ENCODE measurements at places on chromosomes 3 and 15.

DNA sequence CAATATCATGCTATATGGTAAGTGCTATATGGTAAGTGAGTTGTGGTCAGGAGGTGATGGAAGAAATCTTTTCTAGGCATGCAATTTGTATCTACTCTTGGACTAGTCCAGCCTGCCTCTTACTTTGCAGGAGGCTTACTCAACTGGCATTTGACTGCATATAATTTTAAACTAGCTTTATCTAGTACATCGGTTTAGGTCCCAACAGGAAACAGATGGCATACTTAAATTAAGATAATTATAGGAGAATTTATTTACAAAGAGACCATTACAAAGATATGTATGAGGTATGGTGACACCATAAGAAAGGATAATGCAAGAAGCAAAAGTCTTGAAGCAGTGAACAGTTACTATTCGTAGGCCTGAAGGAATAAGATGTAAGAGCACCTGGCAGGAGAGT is 7.8 kb downstream of the SLC28A2 start:
- DNase-seq, result no peak
- no peak overlapping the region for H3K27ac ChIP-seq
- no peak overlapping the region for H3K4me3 ChIP-seq
- no peaks in the 10 kb centered on the region for H3K36me3 ChIP-seq
- no peaks in the 10 kb centered on the region for H3K27me3 ChIP-seq

- H3K27ac ChIP-seq, result no peak overlapping the region
- no peak overlapping the region for H3K4me3 ChIP-seq
- no peak for DNase-seq
- H3K27me3 ChIP-seq, result no peaks in the 10 kb centered on the region
- no peaks in the 10 kb centered on the region for H3K4me1 ChIP-seq
These were observed 160.7 kb downstream of the SQOR start for GRCh38 chr15:45795440-45796069.

- DNase-seq, result no peak
- H3K4me1 ChIP-seq, result peaks cover 5% of the 10 kb centered on the region
- no peak overlapping the region for H3K4me3 ChIP-seq
- H3K36me3 ChIP-seq, result no peaks in the 10 kb centered on the region
- no peak overlapping the region for H3K27ac ChIP-seq
These were observed 55.6 kb downstream of the CYP11A1 start for GRCh38 chr15:74311734-74312444.

DNA sequence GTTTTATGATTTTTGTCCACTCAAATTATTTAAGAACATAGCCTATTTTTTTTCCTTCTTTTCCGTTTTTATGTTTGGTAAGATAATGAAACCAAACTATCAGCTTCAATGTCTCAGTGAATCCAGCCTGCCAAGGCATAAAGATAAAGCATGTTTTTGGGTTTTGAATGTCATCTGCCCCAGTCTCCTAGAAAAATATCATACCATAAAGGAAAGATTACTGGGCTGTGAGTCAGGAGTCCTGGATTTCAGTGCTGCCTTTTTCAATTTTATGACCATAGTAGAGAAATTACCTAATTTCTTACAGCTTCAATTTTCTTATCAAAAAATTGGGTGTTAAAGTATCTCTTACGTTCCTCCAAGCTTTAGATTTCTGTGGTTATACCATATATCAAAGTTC is 87.5 kb downstream of the GAP43 start:
- H3K36me3 ChIP-seq, result no peaks in the 10 kb centered on the region
- no peaks in the 10 kb centered on the region for H3K27me3 ChIP-seq
- H3K4me1 ChIP-seq, result no peaks in the 10 kb centered on the region

GRCh38 chr15:85443593-85444087 is 63.2 kb downstream of the AKAP13 start:
- no peak overlapping the region for H3K4me3 ChIP-seq
- peak overlapping the region; percentile 53 for H3K27ac ChIP-seq
- DNase-seq, result no peak
- no peaks in the 10 kb centered on the region for H3K36me3 ChIP-seq
- no peaks in the 10 kb centered on the region for H3K27me3 ChIP-seq
- H3K4me1 ChIP-seq, result peaks cover 30% of the 10 kb centered on the region

GRCh38 chr3:157387708-157388435 is 48.8 kb upstream of the PTX3 start:
- no peak overlapping the region for H3K4me3 ChIP-seq
- no peaks in the 10 kb centered on the region for H3K27me3 ChIP-seq
- no peak for DNase-seq
- H3K4me1 ChIP-seq, result no peaks in the 10 kb centered on the region
